Fibroblast of skin of right biceps (primary cell): ENCODE measurements at places on chromosomes 2 and 18.
A peak's percentile ranks its signal among the peaks of the same experiment; 100 is the strongest.

DNA sequence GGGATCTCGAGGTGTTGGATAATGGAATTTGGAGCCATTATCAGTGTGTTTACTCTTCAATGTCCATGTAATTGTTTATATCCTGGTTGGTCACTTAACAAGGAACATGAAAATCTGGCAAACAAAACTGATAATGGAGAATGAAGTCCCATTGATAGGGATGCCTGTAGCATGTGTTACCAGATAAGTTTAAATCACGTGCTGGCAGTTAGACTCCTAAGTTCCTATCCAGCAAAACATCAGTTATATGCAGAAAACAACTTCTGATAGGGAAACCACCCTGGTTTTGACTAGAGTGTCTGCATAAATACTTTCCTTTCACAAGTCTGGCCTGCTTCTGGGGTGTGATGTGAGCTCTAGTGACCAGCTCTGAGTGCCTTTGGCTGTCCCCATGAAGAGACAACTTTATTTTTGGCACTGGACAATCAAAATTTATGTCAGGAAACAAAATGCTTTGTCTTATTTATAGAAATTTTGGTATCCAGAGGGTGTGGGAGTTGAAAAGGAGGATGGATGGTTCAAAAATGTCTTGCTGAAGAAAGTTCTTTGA, 82.0 kb downstream of the FHOD3 start:
- no peak for DNase-seq

DNA sequence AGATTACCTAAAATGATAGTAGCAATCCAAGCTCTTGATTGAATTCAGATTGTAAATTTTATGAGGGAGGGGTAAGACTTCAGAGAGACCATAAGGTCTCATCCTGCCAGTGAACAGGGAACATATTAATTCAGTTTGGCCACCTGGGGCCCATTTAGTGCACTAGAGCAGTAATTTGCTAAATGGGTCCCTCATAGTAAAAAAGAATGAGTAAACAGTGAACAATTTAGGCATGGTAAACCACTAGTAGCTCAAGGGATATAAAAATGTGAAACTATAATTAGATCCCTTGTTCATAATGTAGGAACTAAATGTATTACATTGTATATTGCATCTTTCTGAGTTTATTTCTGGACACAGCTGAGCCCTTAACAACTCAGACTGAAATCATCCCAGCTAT, 4.9 kb upstream of the PHLPP1 start:
- peak; percentile 68 for DNase-seq

GRCh38 chr18:11883153-11883552, 25.0 kb downstream of the MPPE1 start:
- DNase-seq = no peak

DNA sequence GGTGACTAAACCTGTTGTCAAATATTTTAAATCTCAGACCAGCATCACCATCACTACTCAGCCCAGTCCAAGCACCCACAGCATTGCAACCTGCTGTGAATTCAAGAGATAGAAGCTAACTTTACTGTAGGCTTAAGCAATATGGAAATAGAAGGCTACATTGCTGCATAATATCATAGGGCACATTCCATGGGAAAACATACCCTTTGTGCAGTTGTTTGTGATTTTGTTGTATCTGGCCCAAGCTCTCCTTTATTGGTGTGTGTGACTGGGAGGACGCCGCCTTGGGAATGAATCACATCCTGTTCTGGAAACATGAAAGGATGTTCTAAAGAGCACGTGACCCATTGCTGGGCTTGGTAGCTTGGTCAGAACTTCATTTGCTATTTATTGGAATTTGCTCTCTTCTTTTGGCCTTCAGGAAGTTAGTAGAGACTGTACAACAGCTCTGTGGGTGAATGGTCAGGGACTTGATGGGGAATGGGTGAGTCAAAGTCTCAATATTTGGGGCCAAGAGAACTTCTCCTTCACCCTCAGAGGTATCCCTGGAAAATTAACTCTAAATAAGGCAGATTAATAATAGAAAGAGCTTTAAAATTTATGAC, 106.8 kb upstream of the SERPINE2 start:
- peak; percentile 85 for DNase-seq

GRCh38 chr2:47038656-47039488, 116.2 kb downstream of the STPG4 start:
- DNase-seq = no peak

DNA sequence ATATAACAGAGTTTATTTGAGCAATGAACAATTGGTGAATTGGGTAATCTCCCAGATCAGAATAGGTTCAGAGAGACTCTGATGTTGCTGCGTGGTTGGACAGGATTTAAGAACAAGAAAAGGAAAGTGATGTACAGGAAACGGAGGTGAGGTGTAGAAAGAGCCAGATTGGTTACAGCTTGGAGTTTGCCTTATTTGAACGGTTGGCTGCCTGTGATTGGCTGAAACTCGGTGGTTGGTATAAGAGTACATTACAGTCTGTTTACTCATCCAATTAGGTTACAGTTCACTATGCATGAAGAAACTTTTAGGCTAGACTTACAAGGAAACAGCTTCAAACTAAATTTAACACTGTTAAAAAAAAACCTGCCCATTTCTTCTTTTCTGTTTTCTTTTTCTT, 68.0 kb upstream of the CABLES1 start:
- DNase-seq = peak; percentile 65

DNA sequence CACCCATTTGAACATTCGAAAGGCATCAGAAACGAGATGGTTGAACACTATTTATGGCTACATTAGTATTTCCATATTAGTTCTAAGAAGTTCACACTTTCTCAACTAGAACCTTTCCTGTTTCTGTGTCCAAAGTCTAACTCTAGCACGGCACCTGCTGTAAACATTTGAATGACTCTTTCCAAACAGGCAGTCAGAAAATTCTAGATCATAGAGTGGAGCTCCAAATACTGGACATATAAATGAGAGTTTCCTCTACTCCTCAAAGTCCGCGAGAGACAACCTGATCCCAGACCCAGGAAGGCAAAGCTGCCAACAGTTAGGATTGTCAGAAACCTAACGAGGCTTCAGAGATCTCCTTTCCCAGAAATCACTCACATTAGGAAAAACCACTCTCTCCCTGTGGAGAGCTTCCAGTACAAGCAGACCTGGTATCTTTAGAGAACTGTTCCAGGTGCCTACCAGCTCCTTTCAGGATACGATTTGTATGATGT, 10.6 kb downstream of the RND3 start:
- DNase-seq = no peak

- no peak for DNase-seq
Measured at GRCh38 chr2:161415987-161416707, at the start of gene TBR1. Gene TBR1 (plus strand): TSS chr2:161416297. CDS start chr2:161416411, 114 bp downstream.

DNA sequence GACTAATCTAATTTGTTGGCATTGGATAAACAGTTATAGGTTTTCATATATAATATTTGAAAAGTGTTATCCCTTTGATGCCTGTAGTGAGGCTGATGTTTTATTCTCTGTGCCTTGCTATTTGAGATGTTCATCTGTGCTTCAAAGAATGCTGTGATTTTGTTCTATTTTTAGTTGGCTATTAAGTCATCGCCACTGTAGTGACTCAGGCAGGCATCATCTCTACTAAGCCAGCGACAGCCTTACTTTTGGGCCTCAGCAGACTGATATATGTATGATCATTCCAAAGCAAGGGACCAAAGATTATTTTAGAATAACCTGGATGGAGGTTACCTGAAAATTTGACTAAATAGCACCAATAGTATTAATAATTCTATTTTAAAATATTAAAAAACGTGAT, 1674.5 kb upstream of the NXPH2 start:
- DNase-seq = peak; percentile 81

DNA sequence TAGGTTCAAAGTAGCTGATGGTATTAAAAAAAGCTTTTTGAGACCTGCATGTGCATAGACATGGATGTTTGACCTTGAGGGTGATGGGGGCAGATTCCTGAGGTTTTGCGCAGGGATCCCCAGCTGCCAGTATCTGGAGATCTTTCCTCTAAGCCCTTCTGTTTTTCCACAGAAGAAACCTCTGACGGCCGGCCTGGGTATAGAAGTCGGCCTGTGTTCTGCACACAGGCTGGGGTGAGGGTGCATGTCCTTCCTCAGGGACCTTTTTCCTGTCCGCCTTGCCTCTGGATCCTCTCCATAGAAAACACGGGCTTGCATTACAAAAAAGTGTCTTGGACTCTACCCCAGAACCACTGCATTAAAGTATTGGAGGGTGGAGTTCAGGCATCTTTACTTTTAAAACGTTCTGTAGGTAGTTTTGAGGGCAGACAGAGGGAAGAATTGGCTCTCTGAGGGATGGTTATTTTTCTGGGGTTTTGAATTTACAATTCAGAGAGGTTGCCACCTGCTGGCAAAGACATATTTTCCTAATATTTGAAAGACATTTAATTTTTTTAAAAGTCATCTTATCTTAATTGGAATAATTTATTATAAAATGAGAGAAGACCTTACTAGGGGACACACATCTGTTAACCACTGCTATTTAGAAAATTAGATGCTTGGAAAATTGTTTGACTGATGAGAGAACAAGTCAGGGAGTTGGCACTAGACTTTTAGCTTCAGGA, 350.6 kb downstream of the DCDC2C start:
- no peak for DNase-seq

DNA sequence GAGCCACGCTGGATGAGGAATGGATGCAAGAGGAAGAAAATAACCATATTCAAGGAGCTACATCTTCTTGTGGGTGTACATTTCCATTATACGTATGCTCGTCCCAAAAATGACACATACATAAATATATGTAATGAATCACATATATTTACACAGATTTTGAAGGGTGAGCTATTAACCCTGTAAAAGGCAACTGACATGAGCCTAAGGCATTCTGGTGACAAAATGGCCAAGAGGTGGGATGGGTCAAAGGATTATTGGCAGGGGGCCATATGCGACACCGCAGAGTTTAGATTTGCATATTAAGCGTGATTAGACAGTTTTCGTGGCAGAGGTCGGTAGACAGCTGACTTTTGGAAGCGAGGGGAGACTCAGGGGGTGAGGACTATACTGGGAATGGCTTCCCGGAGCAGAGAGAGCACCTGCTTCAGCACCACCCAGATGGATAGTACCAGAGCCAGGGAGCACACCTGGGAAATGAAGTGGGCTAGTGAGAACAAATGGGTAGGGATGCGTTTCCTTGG, 431 bp upstream of the CNRIP1 start:
- no peak for DNase-seq

DNA sequence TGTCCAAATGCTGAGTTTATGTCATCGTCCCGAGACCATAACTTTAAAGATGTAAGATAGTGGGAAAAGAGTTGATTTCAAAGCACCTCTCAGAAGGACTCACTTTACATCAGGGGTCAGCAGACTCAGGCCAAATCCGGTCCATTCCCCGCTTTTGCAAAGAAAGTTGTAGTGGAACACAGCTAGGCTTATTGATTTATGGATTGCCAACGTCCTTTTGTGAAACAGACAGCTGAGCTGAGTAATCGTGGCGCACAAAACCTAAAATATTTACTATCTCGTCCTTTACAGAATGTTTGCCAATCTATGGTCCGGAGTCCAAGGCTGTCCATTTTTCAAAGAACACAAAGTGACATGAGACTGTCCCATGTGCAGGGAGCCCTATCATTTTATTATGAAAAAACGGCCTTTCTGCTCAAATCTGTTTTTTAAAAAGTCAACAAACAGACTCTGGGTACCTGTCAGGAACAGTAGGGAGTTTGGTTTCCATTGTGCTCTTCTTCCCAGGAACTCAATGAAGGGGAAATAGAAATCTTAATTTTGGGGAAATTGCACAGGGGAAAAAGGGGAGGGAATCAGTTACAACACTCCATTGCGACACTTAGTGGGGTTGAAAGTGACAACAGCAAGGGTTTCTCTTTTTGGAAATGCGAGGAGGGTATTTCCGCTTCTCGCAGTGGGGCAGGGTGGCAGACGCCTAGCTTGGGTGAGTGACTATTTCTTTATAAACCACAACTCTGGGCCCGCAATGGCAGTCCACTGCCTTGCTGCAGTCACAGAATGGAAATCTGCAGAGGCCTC, at the start of gene IL1RN:
Gene IL1RN (plus strand): TSS at position 754 of the 801 bp plus-strand sequence. CDS start 27 bp downstream, at position 781.
- no peak for DNase-seq

DNA sequence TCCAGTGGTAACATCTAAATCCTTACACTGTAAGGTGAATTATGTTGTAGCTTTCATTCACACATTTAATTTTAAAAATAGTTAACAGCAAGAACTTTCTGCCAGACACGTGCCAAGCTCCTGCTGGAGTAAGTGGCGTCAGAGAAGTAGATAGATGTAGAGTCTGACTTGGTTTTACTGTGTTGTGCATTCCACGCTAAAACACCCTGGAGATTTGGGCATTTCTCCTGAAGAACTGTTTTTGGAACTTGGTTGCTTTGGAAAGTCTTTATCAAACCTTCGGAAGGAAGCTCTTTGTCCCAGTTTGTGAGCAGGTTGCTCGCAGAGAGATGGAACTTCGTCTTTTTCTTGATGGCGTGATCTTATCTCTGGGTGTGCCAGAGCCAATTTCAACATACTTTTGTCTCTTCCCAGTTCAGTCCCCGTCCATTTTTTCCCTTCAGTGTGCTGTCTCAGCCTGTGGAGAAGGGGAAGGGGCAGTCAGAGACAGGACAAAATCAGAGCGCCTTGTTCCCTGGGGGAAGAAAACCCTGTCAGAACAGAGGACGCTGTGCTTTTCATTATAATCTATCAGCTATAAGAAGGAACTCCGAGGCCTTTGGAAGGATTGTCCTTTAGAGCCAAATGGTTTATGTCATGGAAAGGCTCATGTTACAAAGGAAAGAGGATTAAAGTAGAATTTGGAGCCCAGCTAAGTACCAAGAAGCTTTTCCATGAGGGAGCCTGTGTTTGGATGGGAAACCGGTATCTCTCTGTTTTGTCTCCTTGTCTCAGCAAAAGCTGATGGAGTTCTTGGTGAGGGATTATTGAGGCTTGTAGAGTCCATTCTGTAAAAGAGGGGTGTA, 18.9 kb downstream of the GRHL1 start:
- DNase-seq = no peak

DNA sequence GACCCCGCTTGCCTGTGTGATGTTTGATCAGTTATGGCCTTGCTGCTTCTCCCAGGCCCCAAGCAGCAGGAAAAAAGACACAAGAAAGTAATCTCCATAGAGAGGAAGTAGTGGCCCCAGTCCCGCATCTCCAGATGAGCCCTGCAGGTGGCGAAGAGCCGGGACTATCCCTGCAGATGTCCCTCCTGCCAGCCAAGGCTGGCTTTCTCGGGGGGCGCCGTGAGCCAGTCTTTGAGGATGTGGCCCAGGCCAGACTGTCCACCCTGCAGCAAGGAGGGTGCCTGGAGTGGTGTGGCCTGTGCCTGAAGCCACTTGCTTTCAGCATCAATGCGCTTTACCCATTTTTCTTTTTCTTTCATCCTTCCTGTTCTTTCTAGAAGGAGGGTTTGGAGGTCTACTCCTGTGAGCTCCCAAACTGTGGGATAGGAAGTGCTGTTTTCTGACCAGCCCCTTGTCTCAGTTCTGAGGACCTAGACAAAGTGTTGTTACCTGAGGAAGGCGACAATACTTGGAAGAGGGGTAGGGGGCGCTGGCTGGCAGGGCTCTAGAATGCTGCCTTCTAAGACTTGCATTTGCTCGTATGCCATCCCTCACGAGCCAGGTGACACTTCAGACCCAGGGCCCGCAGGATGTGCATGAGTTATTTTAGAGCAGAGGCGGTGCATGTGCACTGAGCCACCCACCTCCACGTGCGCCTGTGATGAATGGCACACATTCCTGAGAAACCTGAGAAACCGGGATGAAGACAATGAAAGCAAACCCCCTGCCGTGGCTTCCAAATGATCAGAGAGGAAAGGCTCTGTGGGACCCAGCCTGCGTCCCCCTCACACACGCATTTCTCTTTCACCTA, 255.8 kb downstream of the FBXO15 start:
- DNase-seq = no peak
